ENCODE measurements at places on chromosomes 13 and 19.

DNA sequence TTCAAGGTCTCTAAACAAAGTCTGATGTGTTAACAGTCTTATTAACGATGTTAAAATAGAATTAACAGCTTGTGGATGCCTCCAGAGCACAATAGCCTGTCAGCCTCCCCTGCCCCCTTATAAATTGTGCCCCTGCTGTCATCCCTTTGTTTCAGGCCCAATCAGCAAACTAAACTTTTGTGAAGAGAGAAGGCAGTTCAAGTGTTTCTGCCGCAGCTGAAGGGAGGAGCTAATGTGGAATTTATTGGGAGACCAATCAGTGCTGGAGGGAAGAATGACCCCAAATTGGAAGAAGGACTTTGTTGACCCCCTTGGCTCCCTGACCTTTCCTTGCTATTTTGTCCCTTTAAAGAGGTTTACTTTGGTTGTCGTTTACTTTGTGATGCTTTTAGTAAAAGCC is 160.5 kb downstream of the TM9SF2 start:
- no peak for DNase-seq

DNA sequence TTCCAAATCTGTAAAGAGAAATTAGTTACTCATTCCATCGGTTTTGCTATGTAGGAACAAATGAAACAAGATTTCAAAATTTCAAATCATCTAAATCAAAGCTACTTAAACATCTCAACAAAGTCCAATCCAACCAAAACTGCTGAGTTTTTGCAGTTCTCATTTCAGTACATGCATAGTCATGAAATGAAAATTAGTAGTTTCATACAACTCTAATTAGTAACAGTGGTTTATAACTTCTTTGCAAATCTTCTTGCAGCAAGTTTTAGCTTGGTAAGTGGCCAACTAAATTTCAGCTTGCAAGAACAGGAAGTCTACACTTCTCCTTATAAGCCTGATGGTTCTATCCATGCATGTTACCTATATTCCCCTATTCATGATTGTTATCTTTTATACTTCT is 75.6 kb downstream of the SPRY2 start:
- DNase-seq, result no peak

DNA sequence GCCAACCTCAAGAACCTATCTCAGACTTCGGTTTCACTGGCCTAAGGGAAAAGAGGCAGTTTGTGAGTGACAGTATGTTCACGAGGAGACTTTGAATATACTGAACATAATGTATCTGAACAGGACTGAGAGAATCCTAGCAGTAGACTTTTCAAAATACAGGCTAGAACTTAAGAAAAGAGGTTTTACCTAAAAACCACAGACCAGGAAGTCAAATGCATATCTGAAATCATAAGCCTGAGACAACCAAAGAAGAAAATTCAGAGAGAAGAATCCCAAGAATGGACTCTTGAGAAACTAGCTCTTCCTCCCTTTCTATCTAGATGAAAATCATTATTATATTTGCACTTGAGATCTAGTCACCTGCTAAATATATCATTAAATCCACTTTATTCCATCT is 17.6 kb downstream of the MYCBP2 start:
- no peak for DNase-seq

DNA sequence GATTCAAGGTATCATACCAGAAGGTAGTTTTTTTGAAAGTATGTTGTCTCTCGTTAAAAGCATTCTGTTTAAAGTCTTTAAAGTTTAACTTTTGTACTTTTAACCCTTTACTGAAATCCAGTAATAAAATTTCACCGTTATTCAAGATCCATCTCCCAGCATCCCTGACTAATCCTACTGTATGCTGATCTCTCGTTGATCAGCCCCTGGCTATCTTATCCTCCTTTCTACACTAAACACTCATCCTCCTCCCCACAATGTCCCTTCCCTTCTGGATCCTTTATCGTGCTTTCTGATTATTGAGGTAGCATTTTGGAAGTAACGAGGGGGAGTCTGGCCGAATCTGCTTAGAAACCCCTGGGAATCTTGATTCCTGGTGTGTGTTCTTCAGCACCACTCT is 1.3 kb downstream of the TPP2 start:
- no peak for DNase-seq

GRCh38 chr13:52846567-52847321 is 1.7 kb downstream of the PCDH8 start:
- peak; percentile 56 for DNase-seq

GRCh38 chr19:32407004-32407992 is 1.7 kb downstream of the DPY19L3 start:
- no peak for DNase-seq

GRCh38 chr19:58406818-58407657 is 1.4 kb upstream of the ZNF584 start:
- DNase-seq, result no peak

DNA sequence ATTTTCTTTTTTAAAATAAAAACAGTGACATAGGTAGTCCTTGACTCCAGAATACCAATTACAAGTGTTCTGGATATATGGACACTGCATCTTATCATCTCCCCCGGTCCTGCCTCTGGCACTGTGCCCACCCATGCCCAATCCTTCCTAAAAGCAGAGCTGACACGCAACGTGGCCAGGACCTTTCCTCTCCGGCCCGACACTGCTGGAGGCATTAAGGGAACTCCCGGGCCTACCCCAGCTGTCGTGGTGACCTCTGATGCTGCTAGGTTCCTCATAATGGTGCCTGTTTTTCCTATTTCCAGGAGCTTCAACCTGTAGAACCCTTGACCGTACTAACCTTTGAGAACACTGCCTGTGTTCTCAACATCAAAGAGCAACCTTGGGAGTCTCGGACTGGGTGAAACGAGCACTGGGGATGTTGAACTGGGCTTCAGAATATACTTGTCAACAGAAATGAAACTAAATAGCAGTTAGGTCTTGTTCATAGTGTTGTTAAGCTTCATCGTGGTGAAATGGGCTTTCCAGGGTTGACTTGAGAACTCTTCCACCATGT is 13.9 kb upstream of the RNF113B start:
- no peak for DNase-seq

GRCh38 chr13:32036757-32037156 is 5.2 kb downstream of the FRY start:
- DNase-seq, result no peak

GRCh38 chr19:35622750-35623149 is 6.1 kb upstream of the RBM42 start:
- DNase-seq, result no peak

DNA sequence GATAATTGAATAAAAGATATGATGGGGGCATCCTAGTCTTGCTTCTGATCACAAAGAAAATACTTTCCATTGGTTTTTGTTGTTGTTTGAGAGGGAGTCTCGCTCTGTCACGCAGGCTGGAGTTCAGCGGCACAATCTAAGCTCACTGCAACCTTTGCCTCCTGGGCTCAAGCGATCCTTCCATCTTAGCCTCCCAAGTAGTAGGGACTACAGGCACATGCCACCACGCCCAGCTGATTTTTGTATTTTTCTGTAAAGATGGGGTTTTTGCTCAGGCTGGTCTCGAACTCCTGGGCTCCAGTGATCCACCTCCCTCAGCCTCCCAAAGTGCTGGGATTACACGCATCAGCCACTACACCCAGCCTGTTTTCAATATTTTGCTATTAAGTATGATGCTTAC is 17.1 kb upstream of the PSMC4 start:
- DNase-seq, result no peak

DNA sequence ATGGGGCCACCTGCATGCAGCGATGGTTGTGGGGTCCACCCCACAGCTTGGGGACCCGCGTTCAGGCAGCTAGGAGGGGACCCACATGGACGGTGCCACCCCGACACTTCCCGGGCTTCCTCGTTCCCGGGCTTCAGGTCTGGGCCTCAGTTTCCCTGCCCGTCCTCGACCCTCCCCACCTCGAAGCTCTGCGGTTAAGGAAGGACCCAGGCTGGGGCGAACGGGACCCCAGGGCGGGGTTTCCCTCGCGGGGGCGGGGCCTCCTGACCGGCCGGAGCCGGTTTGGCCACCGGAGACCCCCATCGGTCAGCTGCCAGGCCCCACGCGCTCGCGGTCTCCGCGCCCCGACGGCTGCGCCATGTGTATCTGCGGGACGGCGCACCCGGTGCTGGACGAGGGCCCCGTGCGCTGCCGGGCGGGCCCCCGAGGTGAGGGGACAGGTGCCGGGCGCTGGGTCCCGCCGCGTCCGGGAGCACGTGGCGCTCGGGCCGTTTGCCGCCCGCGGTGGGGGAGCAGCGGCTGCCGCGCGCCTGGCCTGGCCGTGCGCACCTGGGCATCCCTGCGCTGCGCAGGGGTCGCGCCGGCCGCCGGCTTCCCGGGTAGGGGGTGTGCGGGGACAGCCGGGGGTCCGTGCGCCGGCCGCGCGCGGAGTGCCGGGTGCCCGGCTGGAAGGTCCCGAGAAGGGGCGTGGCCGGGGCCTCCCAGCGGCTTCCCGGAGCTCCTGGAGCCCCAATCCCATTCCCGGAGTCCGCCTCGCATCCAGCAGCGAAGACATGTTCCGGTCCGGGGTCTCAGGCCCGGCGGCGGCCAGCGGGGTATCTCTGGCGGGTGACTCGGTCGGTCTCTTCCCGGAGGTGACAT is 4.2 kb downstream of the ARHGAP45 start:
- DNase-seq, result no peak

DNA sequence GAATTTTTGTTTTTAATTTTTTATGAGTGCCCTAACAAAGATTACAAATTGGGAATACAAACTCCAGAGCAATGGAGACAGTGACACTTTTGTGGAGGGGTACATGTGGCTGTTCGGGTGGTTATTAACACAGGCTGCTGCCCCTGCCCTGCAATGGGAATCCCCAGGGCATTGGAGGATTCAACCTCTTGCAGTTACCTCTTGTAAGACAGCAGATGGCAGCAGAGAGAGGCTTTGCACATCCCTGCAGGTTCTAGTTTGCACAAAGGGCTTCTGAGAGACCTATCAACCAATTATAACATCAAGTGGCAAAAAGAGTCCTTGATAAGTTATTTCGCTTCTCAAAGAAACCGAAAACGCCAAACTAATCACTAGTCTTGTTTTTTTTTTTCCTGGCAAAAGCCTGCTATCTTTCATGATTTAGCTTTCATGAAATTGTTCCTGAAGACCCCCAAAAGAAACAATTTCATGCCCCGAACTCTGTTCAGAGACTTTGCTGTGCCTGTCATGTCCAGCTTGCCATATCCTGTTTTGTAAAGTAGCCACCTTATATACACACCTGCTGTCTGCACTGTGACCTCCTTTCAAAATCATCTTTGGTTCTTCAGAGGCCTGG is 10.4 kb downstream of the GJB2 start:
- peak; percentile 50 for DNase-seq

DNA sequence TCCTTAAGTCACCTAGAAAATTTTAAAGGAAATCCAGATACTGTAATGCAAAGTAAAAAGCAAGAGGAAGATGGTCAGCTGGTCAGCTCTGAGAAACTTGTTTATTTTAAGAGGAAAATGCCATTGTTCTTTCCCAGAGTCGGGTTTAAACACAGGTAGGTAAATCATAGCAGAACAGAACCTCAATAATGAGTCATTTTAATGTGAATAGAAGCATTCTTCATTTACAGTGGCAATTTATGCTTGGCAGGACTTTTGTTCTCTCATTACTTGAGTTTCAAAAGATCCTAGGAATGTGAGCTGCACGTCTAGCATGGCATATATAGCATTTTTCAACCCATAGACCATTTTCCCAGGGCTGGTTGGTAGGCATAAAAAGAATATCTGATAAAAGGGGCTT is 132.3 kb downstream of the LIG4 start:
- no peak for DNase-seq

GRCh38 chr13:110973007-110973700 is 58.3 kb upstream of the ANKRD10 start:
- no peak for DNase-seq

- DNase-seq, result no peak
These were observed at the start of gene RNF113B for GRCh38 chr13:98176777-98177608. Gene RNF113B (minus strand): TSS chr13:98177269. CDS start chr13:98177236, 33 bp downstream.

DNA sequence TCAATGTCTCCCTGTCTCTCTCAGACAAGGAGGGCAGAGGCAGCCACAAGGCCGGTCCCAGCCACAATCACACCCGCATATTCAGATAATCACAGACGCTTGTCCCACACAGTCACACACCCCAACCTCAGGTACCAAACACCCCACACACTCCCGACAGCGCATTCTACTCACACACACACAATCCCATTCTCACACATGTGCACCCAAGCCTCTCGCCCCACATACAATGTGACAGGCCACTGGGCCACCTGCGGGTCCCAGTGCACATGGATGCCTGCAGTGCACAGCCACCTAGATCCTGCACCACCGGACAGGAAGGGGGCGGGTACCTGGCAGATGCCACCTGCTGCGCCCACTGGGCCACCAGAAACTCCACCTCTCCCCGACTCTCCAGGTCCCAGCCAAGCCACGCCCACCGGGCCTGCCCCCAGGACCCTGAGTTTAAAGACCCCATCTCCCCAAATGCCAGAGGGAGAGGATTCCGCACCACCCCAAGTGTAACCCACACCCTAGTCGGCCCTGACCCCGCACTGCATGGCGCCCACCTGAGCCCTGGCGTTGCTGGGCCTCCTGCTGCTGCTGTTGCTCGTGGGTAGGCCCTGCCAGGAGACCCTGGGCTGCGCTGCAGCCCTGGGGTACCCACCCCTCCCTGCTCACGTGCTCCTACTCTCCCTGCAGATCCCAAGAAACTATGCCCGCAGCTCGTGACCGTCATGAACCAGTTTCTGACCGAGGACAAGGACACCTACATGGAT is 10.6 kb downstream of the SCGB2B2 start:
- no peak for DNase-seq

DNA sequence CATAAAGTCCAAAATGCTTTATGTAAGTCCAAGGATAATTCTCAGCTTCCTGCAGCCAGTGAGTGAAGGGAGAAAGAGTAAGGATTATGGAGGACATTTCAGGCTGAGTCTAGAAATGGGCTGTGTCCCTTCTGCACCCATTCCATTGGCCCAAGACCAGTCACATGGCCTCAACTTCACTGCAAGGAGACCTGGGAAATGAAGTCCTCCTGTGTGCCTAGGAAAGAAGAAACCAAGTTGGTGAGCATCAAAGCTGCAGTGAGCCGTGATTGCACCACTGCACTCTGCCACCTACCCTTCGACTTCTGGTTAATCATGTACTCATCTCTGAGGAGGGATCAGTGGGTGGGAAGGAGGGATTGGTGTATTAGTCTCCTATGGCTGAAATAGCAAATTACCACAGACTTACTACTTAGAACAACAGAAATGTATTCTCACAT is 3.6 kb upstream of the CD37 start:
- DNase-seq, result peak; percentile 69

GRCh38 chr19:39405958-39406655 is 540 bp upstream of the ZFP36 start:
- peak; percentile 92 for DNase-seq
